Psoas muscle (tissue), 8 donors: ENCODE measurements at places on chromosomes 11 and 22. TPM values are rescaled to one million over a fixed set of nuclear protein-coding genes. Genes with fewer than 3 reads are reported as not detected.
A peak's percentile ranks its signal among the peaks of the same experiment; 100 is the strongest.

DNA sequence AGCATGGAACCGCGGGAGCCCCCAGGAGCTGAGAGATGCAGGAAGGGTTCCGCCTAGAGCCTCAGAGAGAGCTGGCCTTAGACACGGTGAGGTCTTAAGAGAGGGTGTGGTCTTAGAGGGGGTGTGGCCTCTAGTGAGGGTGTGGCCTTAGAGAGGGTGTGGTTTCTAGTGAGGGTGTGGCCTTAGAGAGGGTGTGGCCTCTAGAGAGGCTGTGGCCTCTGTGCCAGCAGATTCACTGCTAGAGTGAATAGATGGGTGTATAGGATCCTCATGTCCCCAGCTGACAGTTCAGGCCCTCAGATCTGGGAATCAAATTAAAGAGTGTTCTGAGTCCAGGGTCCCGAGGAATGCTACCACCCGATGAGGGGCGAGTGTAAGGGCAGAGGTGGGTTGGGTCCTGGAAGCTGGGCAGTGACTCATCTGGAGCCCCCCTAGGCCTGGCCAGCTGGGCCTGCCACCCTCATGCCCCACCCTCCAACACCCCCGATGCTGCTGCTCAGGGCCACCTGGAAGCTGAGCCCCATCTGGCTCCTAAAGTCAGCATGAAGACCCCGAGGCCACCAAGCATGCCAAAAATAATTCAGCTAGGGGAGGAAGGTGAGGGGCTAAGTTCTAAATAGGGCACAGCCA is 49.5 kb downstream of the IGF2 start:
- DNase-seq, result peak; percentile 46

DNA sequence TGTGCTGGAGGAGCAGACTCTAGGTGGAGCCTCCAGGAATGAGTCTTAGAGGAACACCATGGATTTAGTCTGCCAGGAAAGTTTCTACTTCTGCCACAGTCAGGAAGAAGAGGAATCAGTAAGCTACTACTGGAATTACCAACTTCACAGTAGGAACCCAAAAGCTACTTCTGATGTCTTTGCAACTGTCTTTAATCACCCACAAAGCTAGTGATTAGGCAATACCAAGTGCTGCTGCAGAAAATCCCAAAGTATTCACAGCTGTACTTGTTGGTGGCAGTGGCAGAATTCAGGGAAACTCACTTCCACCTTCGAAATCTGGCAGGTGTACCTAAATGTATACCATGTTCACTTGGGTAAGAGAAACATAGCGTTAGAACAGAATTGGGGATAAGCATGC is 264.5 kb upstream of the SORL1-AS1 start:
- no peak for DNase-seq

- no peak for DNase-seq
Measured at GRCh38 chr11:7593481-7593880, 79.7 kb downstream of the PPFIBP2 start.

- DNase-seq, result no peak
Measured at GRCh38 chr11:13114566-13115379, 105.7 kb downstream of the RASSF10 start.

- no peak for DNase-seq
Measured at GRCh38 chr11:1888347-1888753, 3.3 kb downstream of the PRR33 start.

RRP7A gene
- 32.4 TPM for total RNA-seq
